ENCODE measurements at places on chromosomes 12 and 14.

GRCh38 chr12:106586278-106586802 lies 3.5 kb downstream of the RFX4 start:
- DNase-seq: no peak

DNA sequence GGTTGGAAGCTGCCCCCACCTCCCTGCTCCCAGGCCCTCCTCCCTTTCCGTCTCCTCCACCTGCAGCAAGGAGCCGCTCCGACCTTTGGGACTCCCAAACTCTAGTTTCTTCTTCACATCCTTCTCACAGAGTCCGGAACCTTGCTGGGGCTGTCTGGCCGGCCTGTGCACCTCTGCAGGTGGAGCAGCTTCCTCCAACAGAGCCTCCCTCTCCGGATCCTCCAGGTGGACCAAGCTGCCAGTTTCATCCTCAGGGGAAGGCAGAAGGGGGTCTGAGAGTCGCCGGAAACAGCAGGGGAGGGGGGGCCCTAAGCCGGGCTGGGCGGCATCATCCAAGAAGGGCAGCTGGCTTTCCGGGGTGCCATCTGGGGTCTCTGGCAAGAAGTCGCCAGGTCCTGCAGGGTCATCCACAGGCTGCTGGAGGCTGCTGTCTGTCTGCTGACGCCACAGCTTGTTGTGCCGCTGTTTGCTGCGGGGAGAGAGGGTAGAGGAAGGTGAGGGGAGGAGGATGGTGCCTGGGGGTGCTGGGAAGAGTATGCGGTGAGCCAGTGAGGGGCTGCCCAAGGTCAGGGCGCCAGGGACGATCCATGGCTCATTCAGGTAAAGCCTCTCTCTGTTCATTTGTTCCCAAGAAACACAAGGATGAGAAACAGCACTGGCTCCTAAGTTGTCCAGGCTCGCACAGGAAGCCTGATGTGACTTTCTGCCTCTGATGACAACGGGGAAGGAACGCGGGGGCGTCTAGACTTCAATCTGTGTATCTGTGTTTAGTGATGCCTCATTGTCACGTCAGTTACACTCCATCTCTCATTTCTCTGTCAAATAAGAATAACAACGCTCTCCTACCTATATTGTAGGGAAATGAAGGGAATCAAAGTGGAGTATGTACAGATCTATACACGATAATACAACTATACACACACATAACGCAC lies 61.3 kb upstream of the CORO1C start:
- no peak for DNase-seq

GRCh38 chr12:85659754-85660530 lies 176.3 kb downstream of the RASSF9 start:
- DNase-seq: no peak

GRCh38 chr14:63867933-63868921 lies 15.4 kb downstream of the SYNE2 start:
- DNase-seq: no peak

GRCh38 chr14:24219521-24219920 lies 3.7 kb upstream of the MDP1 start:
- no peak for DNase-seq

DNA sequence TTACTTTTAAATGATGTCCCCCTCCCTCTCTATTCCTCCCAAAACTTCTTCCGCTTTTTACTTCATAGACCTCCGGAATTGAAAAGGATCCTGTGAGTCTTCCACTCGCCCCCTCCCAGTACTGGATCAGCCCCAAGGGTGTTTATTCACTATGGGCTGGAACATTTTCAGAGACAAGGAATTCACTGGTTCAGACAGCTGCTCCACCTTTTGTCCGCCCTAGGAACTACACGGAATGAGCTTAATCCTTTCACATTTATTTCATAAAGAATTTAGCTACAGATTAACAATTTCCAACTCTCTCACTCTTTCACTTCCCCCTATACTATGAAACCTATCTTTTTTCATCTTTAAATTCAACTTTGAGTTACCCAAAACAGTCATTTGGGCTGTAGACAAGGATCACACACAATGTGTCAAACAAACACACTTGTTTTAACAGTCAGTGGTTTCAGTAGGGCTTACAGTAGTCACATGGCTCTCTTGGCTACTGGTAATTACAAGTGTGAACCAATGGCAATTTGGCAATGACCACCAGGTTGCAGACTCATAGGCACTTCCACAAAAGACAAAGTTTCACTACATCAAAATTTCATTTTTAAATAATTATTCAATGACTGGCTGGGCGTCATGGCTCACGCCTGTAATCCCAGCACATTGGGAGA lies 20.6 kb downstream of the CNIH1 start:
- DNase-seq: peak; percentile 20

DNA sequence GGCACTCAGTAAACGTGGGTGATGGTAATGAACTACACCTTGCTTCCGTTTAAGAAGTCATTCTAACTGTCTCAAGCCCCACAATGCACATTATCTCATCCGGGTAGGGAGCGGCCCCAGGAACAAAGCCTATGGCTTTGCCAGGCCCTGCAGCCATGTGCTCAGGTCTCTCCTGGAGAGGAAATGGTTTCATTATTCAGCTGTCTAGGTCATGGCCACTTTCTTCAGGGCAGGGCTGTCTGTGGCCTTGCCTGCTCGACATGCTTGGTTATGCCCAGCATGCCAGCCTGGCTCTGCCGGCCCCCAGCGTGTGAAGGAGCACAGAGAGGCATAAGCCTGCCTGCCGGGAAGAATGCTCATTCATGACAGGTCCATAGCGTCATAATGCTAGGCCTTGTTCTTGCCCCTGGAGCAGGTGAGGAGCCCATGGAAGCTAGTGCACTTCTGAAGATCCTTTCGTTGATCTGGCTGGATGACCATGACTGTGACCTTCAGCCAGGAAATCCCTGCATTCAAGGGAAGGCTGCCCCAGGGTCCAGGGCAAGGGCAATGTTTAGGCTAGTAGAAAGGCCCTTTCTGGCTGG lies 26.3 kb upstream of the FOS start:
- DNase-seq: no peak

DNA sequence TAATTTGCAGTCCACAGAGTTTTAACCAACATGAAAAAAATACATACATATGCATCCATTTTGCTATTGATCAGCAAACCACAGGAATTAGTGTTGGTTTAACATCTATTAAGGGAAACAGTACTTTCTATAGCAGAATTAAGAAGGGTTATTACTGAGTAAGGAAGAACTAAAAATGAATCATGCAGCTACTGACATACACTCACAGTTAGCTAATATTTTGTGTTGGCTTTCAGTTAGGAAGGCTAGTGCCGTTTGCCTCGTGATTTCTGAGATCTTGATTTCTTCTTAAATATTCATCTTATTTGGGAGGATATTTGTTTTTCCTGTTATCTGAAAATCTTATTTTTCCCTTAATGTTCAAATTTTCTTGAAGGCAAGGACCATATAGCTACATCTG lies 423.4 kb downstream of the NOVA1 start:
- DNase-seq: no peak

Data from AML-193 (cell line).